DMS79 (cell line): ENCODE measurements at places on chromosomes 5 and 9.

DNA sequence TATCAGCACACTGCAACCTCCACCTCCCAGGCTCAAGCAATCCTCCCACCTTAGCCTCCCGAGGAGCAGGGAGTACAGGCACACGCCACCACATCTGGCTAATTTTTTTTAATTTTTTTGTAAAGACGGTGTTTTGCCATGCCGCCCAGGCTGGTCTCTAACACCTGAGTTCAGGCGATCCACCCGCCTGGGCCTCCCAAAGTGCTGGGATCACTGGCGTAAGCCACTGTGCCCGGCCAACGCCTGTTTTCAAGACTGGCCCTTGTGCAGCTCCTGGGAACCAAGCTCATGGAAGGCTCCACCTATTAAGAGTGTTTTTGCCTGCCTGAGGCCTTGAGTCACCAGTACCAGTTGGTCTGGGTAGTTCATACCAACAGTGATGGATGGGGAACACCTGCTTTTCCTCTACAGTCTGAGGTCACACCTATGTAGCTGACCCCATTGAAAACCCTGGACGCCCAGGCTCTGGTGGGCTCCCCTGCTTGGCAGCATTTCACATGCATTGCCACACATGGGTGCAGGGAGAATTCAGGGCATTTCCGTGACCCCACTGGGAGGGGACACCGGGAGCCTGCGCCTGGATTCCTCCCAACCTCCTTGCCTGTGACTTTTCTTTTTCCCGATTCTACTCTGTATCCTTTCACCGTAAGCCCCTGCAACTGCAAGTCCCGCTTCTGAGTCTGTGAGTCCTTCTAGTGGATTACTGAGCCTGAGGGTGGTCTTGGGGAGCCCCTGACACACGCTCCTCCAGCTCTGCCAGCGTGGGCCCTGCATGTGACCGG, 63.5 kb downstream of the ZNF354C start:
- DNase-seq: no peak

- DNase-seq: no peak
These were observed 1072.7 kb downstream of the NR2F1-AS1 start for GRCh38 chr5:92508271-92508670.

DNA sequence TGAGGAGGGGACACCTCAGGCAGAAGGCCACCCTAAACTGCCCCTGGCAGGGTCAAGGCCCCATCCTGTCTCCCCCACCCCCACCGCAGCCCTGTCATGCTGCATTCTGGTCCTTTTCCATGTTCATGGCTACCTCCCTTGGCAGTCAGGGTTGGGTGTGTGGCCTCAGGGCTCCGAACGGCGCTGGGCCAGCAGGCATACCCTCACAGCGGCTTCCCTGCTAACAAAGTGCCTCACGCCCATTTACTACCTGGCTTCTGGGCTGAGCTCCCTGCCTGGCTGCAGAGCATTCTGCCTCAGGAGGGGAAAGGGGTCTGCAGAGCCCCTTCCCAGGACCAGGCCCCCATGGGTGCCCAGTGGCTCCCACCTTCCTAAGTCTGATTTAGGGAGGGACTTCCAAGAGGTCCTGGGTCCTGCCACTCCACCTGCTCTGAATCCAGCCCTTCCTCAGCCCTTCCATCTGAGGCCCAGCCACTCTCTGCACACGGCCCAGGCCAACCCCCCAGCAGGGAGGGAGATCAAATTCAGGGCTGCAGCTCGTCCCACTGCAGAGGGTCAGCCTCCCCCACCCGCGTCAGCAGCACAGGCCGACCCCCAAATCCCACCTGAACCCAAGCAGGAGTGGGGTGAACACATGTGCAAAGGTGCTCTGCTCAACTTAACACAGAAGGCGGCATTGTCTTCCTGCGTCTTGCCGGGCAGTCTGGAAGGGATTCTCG, 115.9 kb upstream of the PHYKPL start:
- DNase-seq: no peak

DNA sequence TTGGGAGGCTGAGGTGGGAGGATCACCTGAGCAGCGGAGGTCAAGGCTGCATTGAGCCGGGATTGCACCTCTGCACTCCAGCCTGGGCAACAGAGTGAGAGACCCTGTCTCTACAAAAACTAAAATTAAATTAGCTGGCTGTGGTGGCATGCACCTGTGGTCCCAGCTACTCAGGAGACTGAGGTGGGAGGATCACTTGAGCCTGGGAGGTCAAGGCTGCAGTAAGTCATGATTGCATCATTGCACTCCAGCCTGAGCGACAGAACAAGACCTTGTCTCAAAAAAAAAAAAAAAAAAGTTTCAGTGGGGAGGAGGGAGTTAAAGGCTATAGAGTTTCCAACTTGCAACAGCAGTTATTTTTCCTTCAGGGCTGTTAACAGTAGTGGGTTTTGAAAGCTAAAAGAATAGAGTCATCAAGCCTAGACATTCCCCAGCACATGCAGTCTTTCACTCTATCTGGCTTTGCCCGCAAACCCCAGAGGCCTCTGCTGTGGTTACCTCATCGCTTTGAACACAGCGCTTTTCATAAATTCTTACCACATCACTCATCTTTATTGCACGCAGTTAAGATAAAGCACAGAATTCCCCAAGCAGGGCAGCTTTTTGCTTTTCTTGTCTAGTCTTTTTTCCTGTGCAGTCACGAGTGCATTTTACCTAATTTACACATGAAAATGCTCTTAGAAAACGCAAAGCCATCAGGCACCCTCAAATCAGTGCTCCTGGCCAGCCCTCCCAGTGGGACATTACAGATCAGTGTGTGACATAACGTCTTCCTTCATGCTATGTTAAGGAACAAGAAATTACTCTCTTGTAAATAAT, 8.7 kb upstream of the SLC2A8 start:
- no peak for DNase-seq

DNA sequence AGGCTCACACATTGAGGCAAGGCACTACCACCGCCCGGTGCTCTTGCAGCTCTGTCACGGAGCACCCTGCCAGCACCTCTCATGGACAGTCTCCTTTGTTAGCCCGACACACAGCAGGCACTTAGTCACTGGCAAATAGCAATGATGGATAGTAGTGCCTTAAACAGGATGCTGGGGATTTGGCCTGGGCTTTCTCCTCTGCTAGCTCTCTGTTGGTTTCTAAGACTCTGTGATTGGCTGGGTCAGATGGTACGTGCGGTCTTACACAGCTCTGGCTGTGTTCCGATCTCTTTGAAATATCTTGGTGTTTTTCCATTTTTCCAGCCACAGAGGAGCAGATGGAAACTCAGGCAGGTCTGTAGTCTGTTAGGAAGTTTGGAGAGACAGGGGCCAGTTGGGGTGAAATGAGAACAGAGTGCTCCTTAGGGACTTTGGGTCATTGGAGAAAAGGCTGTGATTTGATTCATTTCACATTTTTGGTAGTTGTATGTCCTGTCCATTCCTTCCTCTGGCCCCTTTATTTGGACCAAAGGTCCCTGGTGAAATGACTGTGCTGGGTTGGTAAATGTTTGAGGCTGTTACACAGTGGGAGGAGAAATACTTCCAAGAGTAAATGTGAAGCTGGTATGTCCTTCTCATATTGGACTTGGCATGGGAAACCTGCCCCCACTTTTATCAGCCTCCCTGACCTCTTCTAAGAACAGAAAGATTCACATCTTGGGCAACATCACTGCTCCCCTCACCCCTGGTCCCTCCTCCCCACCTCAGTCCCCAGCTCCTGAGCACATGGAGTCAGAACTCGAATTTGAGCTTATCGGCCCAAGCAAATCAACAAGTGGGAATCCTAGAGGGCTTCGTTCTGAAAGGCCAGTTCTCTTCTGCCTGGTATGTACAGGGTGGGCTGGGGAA, 3.4 kb downstream of the SMIM3 start:
- no peak for DNase-seq

GRCh38 chr5:190366-191035, 794 bp upstream of the LRRC14B start:
- no peak for DNase-seq

GRCh38 chr5:116068028-116068632, 16.7 kb upstream of the COMMD10 start:
- no peak for DNase-seq

DNA sequence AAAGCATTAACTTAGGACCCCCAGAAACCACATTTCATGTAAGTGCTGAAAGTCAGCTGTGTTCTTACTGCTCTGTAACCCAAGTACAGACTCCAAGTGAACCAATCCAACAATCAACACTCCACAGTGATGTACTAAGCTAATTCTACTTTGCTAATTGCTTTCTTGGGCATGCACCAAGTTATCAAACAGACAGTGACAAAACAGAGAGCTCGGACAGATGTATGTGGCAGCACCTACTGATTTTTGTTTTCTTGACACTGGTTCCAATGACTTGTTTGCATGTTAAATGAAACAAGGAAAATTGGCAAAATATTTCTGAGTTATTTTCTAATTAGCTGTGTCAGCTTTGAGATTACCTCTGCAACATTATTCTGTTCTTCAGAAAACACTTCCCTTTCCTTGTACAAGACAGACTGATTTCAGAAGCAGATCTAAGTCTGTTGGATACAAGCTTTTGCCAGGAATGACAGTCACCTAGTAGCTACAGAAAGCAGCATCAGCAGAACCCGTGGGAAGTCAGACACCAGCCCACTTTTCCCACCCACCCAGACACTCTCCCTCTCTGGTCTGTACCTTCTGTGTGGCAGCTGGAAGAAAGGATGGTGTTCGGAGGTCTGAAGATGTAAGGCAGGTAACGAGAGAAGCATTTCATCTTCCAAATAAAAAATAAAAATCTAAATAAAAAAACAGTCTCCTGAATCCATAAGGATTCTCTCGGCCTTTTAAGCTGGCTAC, 176.7 kb upstream of the PPP2R2B start:
- no peak for DNase-seq

GRCh38 chr5:17403695-17404490, 94.1 kb upstream of the TAF11L2 start:
- no peak for DNase-seq

GRCh38 chr5:110757118-110757729, 18.4 kb downstream of the SLC25A46 start:
- peak; percentile 1 for DNase-seq

DNA sequence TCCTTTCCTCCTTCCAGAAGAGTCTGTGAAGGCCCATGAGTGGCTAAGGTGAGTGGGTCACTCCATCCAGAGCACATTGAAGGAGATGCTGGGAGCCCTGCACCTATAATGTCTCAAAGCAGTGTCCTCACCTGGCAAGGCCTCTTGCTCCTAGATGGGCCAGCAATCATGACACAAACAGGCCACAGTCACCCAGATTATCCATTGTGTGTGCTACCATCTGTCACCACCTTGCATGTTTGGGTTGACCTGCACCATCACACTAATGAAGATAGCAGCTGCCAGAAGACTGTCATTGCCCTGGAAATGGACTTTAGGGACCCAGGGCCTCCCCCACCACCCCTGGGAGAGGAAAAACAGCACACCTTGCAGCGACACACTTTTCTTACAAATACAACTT, 69.6 kb downstream of the GABBR2 start:
- DNase-seq: no peak
